HS-27A (cell line): ENCODE measurements at places on chromosomes 16 and 17.

DNA sequence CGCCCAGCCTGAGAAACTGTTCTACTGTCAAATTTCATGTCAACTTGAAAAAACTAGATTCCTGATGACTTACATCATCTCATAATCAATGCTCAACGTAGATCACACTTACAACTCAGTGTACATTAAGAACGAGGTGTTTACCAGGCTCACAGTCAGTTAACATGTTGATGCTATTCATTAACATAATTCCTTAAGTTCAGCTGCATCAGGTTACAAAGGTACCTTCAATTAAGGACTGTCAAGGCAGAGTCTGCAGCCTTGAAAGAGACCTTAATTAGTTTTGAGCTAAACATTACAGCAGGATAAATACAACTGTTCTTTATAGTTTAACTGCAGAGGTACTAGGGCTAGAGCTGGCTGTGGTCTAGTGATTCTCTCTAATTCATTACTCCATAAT, 1.9 kb downstream of the GNA13 start:
- DNase-seq = no peak

- no peak for DNase-seq
Measured at GRCh38 chr16:84214451-84215066, 23.6 kb downstream of the ADAD2 start.

DNA sequence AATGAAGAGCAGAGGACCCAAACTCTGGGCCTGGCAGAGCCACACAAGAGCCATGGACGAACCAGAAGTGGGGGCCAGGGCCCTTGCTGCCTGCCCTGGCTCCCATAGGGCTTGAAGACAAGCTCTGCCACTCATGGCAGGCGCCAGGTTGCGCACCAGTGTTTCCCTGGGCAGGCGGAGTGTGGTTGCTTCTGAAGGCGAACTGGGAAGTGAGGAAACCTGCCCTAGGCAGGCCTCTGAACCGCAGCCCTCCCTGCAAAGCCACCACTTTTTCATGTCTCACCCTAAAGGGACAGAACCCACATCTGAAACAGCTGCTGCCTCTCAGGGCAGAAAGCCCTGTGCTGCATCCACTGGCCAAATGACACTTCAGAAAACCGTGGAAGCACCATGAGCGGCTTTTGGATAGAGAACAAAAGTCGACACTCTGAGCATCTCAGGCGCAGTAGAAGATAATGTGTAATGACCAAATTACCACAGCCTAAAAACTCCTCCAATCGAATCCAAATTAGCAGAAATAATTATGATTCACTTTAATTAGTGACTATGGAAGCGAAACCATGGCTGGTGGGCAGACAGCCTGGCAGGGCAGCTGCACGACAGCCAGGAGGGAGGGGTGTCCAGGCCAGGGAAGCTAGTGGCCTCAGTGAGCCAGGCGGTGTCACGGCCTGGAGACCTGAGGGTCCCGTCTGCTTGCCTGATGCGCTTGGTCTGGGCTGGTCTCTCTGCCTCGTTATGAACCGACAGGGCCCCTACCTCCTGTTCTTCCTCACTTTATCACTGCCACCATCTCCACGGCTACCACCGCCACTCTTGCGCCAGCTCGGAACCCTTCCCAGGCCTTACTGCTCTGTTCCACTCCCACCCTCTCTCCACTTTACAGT, 59.1 kb downstream of the PRMT7 start:
- no peak for DNase-seq

DNA sequence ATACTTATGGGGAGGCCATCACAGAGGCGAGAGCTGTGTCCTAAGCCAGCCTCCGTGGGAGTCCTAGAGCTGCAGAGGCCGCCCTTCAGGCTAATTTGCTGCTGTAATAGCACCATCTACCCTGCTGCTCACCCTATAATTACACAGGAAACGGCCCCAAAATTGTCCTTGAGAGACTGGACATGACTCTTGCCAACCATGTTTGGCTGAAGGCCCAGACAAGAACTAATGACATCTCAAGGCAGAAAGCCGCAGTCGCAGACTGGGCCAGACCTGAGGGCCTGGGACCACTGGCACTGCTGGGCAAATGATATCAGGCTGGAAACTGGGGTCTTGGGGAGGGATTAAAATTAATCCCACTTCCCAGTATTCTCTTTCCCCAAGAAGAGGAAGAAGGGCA, 24.1 kb downstream of the PSMD7 start:
- no peak for DNase-seq

DNA sequence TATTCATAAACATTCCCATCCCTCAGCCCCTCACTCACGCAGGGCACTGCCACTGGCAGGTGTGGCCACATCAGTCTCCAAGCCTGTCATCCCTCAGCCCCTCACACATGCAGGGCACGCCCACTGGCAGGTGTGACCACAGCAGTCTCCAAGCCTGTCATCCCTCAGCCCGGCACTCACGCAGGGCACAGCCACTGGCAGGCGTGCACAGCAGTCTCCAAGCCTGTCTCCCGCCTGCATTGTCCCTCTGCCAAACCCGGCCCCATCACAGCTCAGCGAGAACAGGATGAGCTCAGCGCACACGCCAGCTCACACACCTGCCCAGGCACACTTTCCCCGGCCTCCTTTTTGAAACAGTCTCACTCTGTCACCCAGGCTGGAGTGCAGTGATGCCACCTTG, 11.4 kb upstream of the KREMEN2 start:
- no peak for DNase-seq

DNA sequence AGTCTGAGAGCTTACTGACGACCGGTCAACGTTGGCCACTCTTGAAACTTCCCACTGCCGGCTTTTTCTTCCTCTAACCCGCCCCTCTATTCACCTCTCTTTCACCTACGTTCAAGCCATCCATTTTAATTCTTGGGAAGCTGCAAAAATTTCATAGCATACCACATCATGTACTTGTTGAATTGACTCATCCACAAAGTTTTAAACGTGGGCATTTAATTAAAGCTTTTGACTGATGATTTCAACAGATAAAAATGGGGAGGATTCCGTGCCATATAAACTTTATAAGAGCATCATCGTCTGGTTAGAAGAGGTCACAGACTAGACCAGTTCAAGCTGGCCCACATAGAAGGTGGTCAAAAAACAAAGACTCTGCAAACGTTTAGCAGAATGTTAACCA, 22.5 kb downstream of the VPS53 start:
- DNase-seq = no peak

DNA sequence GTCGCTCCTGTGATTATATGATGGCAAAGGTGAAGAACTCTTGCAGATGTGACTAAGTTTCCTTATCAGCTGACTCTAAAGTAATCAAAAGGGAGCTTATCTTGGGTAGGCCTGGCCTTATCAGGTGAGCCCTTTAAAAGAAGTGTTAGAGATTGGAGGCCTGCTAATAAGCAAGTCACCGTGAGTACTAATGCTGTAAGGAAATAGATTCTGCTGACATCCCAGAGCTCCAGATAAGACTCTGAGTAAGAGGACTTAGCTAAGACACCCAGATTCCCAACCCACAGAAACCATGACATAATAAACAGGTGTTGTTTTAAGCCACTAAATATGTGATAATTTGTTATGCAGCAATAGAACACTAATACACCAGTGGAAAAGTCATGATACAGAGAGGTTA, 99.9 kb upstream of the FAM20A start:
- DNase-seq = no peak

GRCh38 chr17:79650861-79651260, 40.0 kb upstream of the RBFOX3 start:
- no peak for DNase-seq

DNA sequence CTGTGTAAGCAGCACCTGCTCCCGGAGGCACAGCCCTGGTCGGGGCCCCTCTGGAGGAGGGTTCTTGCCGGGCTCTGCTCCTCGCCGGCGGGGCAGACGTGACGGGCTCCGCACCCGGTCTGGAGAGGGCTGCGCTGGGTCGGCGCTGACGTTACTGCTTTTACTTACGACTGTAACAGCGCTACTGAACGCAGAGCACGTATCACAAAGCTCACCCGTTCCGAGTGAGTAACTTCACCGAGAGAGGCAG, 1.3 kb upstream of the RAB40C start:
- no peak for DNase-seq

DNA sequence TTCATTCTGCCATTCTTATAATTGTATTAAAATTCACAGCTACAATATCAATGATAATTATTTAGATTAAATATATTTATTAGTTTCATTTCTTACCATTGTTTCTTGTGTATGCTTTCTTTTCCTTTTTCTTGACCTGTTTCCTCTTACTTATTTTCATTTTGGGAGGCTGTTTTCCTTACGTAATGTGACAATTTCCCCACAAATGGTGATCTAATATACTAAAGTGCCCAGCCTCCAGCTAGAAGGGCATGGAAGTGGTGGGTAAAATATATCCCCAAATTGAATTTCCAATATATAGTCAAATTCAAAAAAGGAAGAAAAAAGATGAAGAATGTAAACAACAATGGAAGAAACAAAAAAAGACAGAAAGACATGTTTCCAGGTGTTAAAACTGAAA, 1.5 kb upstream of the ABCA6 start:
- DNase-seq = no peak

GRCh38 chr17:79341816-79342215, 267.2 kb downstream of the ENGASE start:
- DNase-seq = no peak

DNA sequence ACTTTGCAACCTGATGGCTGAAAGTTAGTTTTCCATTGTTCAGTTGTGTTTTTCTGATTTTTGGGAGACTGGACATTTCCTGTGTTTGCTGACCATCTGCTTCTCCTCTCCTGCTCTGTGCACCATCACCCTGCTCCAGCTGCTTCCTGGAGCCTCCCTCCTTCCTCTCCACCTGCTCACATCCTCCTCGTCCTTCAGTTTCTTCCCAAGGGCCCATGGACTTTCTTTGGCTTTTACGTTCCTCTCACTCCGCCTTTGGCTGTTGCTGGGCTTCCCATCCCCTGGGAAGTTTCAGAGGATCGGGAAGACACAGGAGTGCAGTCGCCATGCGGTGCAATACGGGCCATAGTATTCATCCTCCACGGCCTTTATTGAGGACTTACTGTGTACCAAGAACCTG, 61.6 kb downstream of the TNFRSF13B start:
- no peak for DNase-seq

GRCh38 chr16:23466162-23466885, 13.3 kb upstream of the COG7 start:
- peak; percentile 38 for DNase-seq

GRCh38 chr16:79972053-79972704, 371.6 kb upstream of the MAF start:
- no peak for DNase-seq

- DNase-seq = no peak
Measured at GRCh38 chr16:1338119-1338730, 4.8 kb downstream of the BAIAP3 start.

- no peak for DNase-seq
Measured at GRCh38 chr17:73551759-73552158, 92.5 kb downstream of the SDK2 start.

- no peak for DNase-seq
Measured at GRCh38 chr16:11224096-11224893, 31.7 kb downstream of the SOCS1 start.

- no peak for DNase-seq
Measured at GRCh38 chr16:87765473-87765775, 362 bp downstream of the KLHDC4 start.

DNA sequence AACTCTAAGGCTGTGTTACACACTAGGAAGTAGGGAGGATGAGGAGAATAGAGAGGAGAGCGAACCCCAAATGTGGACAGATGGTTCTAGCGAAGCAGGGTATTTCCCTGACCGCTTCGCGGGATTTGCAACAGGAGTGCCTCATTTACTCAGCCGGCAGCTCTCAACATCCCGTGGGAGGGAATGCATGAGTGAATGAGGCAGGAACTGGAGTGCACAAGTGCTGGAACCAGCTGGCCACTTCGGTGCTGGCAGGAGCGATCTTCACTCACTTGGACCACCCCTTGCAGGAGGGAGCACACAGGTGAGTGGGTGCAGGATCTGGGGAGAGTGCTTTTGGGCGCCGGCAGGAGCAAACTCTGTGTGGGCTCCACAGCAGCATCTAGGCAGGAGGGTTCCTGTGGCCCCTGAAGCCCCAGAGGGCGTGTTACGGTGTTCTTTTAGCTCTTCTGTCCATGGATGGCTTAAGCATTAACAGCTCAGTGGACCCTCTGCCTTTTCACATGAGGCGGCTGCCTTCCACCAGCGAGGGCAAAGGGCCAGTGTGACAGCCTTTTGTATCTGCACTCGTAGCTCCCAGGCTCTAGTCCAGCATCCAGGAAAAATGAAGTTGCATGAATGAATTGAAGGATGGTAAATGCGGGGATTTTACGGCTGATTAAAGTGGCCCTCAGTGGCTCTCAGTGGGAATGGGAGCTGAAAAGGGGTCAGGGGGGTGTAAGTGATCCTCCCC, 17.4 kb upstream of the ZNHIT3 start:
- no peak for DNase-seq

DNA sequence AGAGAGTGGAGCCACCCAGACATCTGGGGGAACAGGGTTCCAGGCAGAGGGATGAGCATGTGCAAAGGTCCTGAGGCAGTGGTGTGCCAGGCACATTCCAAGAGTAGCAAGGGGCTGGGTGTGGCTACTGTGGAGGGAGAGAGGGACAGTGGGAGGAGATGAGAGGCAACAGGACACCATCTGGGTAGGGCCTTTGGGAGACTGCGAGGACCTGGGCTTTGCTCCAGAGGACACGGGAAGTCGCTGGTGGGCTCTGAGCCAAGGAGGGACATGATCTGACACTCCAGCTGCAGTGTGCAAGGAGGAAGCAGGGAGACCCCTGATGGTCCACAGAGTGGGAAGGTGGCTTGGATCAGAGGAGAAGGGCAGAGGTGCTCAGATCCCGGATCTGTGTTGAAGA, 56.7 kb upstream of the MED9 start:
- DNase-seq = no peak

GRCh38 chr17:81097943-81098308, 63.0 kb downstream of the BAIAP2 start:
- DNase-seq = no peak

DNA sequence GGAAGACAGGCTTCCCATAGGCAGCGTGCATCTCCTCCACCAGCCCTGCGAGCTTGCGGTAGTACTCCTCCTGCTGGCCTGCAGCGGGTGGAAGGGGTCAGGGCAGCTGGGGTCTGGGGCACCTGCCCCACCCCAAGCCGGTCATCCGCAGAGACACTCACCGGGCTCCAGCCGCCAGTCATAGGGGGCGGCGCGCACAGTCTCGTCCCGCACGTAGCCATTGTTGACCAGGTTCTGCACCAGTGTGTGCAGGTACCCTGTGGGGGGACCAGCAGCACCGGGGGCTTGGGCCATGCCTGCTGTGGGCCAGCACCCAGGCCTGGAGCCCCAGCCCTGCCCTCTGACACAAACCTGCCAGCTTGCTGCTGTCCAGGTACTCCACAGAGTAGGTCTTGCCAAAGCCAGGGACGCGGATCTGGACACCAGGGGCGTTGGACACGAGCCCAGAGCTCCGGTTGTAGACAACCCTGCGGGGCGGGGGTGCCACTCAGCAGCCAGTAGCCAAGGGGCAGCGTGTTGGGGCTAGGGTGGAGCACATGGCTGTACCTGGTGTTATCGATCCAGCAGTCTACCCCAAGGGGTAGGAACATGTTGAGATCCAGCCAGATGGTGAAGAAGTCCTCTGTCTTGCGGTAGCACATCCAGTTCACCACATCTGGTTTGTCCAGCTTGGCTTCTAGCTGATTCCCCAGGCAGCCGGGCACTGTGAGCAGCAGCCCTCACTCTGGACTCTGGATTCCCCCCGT, 1.2 kb downstream of the LCAT start:
- no peak for DNase-seq
